ENCODE measurements at places on chromosomes 7 and 10.

GRCh38 chr10:80501913-80502521 lies 35.7 kb upstream of the SH2D4B start:
- no peak for DNase-seq

- no peak for DNase-seq
Observed at GRCh38 chr7:90677486-90678404, 81.6 kb downstream of the CDK14 start.

DNA sequence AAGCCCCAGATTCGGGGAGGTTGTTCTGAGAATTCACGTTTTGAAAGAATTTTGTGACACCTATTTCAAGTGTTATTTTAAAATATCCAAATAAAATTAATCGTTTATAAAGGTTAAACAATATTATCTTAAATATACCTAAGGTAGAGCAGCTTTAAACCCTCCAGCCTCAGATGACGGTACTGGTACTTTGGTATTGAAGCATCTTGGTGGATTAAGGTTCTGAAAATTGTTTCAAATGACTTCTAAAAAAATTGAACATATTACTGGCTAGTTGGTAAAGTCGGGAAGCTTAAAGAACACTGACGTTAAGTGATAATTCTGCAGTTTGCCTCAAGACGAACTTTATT lies 392 bp upstream of the HUS1 start:
- DNase-seq = no peak

DNA sequence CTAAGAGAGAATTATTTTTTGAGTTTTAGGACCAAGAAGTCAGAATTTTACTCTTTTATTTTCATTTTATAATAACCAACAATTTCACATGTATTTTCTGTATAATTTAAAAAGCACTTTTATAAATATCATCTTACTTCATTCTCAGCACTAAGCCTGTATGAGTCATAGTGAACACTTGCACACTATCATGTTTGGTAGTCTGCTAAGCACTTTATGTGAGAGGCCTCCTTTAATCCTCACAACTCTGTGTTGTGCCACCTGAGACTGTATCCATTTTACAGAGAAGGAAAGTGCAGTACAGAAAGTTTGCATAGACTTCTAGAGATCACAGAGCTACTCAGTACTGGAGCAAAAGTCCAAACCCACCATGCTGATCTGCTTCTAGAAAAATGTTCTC lies 939.6 kb downstream of the NRG3 start:
- DNase-seq = no peak

DNA sequence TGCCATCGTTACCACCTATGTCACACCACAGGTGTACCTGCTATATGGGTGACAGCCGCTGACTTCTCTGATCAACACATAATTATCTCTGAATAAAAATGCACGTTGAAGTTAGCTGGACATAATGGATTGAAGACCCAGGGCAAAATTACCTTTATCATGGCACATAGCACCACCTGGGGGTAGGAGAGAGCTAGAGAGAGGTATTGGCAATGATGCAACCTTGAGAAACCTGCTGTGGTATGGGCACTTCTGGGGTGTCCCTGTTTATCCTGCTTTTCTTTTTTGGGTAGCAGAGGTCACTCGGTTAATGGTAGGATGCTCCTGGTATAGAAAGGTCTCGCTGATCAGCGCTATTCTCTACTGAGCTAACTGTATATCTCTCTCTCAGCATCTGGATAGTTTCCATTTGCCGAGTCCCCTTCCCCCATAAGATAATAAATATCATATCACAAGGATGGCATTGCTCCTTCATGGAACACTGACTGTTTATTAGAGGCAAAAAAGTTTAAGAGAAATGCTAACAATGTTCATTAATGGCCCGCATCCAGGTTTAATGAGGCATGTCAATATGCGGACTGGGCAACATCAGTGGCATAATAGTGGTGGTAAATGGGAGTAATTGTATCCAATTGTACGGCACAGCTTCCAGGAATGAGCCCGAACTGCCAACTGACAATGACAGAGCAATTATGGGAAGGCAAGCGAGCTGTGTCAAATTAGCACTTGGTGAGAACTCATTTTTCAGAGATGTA lies 323.1 kb downstream of the TFEC start:
- DNase-seq = no peak

DNA sequence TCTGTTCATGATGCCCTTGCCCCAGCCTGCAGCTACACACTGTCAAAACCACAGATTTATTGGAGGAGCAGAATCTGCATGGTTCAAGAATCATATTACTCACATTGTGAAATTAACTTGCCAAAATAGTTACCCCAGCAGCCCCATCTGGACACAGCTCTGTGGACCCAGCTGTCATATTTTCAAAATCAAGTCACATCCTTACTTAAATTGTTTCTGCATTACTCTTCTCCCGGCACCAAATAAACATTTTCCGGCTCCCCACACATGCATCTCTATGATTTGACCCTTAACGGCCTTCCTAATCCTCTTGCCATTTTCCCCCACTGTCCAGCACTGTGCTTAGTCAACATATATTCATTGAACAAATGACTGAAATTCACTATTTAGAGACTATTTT lies 43.8 kb upstream of the GPR26 start:
- DNase-seq = no peak

- no peak for DNase-seq
Observed at GRCh38 chr10:110794808-110795207, 76.9 kb upstream of the PDCD4 start.

DNA sequence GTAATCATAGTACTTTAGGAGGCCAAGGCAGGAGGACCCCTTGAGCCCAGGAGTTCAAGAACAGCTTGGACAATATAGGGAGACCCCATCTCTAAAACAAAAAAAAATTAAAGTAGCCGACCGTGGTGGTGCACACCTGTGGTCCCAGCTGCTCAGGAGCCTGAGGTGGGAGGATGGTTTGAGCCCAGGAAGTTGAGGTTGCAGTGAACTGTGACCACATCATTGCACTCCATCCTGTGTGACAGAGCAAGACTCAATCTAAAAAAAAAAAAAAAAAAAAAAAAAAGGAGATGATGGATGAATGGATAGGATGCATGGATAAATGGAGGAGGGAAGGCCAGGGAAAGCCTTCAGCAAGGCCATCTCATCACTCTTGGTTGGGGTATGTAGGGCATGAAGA lies 33.4 kb upstream of the BMPR1A start:
- DNase-seq = no peak

GRCh38 chr7:179209-179681 lies 13.1 kb upstream of the FAM20C start:
- no peak for DNase-seq

- DNase-seq = no peak
Observed at GRCh38 chr10:102283890-102284289, 38.6 kb downstream of the GBF1 start.

All from RWPE2 (cell line).